ENCODE measurements at places on chromosomes 3 and 15.

DNA sequence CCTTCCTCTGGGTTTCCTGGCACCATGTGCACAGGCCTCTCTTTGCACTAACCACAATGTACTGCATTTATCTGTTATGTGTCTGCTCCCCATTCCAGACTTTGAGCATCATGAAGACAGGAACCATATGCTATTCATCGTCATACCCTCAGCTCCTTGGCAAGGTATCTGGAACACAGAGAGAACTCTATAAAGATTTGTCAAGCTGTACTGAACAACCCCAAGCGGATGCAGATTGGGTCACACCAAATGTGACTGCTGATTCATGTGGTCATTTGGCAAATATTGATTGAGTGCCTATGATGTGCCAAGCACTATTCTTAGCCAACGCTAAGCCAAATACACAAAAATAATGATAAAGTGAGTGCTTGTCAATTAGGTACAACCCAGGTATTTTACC, 7.5 kb upstream of the MEGF11 start:
- DNase-seq = no peak

GRCh38 chr3:114850898-114851297, 296.2 kb downstream of the ZBTB20 start:
- no peak for DNase-seq

GRCh38 chr15:77625376-77625775, 7.3 kb downstream of the LINGO1 start:
- DNase-seq = no peak

- DNase-seq = no peak
Observed at GRCh38 chr15:72585476-72586058, 68.9 kb upstream of the GOLGA6B start.

DNA sequence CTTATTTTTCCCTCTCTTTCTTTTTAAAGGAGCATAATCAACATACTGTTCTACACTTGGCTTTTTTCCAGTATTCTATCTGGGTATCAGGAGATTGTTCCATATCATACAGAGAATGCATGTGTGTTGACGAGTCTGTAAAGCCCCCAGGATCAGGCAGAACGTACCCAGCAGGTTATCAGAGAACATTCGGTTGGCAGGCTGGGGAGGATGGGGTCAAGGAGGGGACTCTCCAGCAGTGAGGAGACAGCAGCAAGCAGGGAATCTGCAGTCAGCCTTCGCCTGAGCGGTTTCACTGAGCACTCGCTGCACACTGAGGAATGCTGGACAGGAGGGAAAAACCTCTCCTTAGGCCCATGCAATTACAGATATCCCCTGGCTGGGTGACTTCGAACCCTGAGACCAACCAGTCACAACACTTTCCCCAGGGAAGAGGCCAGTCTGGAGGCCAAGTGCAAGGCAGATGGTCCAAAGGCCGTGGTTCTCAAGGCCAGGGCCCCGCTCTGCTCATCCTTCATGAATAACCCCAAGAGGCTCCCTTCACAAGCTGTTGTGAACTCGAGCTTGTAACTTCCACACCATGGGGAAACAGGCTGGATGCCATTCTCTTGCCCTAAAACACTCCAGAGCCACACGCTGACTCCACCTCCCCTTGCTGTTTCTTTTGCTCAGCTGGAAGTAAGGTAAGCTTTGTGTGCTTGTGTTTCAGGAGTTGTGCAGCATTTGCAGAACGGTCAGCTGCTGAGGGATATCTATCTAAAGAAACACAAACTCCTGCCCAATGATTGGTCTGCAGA, 60.1 kb downstream of the PXYLP1 start:
- DNase-seq = no peak

GRCh38 chr3:141392897-141393734, 24.8 kb downstream of the ZBTB38 start:
- no peak for DNase-seq

DNA sequence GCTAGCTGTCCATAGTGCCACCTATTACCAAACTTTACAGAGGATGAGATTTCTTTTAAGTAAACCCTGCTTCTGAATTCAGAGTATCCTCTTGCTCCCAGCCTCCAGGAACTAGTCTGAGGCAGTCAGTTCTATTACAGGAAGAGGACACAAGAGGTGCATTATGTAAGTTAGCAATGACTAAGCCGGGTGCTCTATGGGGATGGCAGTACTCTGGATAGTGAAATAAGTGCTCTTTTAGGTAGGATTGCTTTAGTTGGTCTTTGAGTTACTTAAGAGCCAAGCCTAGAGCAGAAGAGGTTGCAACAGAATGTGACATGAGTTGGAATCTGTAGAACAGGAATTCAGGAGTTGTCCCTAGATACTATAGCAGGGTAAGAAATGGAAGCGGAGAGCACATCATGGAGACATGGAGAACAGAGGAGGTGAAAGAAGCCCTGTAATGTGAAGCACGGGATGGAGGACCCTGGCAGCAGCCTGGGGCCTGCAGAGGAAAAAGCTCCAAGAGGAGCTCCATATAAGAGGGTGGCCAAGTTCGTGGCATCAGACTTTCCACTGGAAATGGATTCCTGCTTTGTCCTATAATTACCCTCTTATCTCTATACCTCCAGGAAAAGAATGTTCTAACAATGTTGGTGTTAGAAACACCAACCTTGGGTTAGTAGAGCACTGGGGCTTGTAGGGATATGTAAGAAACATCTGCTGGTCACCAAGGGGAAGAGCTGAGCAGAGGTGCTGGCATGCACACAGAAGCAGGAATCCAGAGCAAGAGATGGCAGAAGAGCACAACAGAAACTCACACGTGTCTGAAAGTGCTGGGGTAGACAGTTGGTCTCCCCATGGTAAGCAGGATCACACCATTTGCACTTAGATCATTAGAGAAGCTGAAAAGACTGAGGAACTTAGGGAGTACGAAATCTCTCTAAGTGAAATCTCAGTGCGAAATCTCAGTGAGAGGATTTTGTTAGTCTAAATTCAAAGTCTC, 851.1 kb downstream of the FHIT start:
- DNase-seq = no peak

DNA sequence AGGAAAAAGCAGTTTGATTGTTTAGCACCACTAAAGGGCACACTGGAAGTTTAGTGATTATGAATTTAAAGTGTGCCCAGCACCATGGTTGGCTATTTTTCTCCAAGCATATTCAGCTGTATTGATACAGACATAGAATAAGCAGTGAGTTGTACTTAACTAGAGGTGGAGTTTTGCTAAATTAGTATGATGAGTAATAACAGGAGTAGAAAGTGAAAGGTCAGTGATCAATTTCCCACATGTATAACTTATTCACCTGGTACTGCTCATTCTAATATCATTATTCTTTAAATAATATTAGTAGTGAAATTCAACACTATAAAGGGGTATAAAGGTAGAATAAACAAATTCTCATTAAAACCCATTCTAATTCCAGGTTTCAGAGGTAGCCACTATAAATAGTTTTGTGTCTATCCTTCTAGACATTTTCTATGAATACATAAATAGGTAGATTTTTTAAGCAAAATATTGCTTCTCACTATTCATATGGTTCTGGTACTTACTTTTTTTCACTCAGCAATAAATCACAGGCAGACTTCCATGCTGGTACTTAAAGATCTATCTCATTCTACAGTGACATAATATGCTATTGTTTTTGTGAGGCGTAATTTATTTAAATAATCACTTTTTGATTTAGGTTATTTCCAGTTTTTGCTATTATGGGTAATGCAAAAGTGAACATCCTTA, 732.9 kb downstream of the VGLL3 start:
- DNase-seq = no peak

DNA sequence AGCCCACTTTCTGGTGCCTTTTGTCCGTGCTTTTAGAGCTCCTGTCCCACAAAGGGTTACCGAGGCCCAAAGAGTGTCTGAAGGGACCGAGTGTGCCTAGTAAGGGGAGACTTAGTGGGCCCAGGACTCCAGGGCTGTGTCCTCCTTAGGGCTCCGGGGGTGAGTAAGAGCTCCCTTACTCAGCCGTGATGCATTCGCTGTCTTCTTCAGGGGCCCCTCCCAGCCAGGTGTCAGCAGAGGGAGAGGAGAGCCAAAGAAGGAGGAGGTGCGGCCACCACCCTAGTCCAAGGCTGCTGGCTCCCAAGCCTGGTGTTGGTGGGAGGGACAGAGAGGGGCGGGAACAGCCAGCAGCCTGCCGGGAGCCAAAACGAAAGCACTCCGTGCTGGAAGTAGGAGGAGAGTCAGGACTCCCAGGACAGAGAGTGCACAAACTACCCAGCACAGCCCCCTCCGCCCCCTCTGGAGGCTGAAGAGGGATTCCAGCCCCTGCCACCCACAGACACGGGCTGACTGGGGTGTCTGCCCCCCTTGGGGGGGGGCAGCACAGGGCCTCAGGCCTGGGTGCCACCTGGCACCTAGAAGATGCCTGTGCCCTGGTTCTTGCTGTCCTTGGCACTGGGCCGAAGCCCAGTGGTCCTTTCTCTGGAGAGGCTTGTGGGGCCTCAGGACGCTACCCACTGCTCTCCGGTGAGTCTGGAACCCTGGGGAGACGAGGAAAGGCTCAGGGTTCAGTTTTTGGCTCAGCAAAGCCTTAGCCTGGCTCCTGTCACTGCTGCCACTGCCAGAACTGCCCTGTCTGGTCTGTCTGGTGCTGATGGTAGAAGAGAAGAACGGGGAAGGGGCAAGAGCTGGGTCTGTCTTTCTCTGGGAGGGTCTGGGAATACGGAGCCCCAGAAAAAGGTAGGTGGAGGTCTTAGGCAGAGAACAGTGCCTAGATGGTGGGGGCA, at the start of gene IL17RC:
IL17RC (plus strand) TSS at position 365 of the 947 bp plus-strand sequence; CDS start at position 583, 218 bp downstream.
- no peak for DNase-seq

GRCh38 chr3:85180-85579, 111.4 kb upstream of the CHL1 start:
- no peak for DNase-seq

DNA sequence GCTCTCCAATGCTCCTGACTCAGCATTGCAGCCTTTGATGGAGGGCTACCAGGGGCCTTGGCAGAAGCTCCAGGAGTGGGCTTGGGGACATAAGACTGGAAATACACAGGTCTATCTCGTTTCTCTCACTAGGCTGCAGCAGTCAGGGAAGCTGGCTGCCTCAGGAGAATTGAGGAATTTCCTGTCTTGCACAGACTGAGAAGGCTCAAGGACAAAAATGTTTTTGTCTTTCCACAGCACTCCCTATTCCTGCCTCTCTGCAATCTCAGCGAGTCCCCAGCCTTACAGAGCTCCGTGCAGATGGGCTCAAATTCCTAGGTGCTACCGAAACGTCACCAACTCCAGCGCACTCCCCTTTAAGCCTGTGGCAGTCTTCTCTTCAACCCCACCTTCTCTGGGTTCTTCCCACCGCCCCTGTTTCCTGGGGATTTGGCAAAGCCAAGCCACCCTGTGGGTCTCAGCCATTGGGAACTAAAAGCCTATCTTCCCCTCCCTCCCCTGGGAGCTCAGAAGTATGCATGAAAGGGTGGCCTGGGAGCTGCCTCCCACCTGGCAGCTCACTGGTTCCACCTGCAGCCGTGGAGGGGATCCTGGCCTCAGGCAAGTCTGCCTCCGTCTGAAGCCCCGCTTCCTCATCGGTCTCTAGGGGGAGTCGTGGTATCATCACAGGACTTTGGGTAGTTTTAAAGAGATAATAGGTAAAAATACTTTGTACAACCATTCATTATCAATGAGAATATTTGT, 322.6 kb upstream of the FRG2C start:
- DNase-seq = no peak

DNA sequence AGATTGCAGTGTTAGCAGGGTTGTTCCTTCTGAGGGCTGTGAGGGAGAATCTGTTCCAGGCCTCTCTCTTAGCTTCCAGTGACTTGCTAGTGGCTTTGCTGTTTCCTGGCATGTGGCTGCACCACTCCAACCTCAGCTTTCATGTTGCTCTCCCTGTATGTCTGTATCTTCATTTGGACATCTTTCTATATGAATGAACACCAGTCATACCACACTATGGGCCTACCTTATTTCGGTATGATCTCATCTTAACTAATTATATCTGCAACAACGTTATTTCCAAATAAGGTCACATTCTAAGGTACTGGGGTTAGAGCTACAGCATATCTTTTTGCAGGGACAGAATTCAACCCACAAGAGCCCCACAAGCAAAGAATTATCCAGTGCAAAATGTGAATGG, 356.7 kb upstream of the UMPS start:
- no peak for DNase-seq

DNA sequence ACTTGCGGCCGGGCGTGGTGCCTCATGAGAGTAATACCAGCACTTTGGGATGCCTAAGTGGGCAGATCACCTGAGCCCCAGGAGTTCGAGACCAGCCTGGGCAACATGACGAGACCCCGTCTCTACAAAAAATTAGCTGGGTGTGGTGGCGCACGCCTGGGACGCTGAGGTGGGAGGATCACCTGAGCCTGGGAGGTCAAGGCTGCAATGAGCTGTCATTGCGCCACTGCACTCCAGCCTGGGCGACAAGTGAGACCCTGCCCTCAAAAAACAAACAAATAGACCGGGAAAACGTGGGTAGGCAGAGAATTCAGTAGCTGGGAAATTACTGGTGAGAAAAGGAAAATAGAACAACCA, 667 bp downstream of the UMPS start:
- no peak for DNase-seq

DNA sequence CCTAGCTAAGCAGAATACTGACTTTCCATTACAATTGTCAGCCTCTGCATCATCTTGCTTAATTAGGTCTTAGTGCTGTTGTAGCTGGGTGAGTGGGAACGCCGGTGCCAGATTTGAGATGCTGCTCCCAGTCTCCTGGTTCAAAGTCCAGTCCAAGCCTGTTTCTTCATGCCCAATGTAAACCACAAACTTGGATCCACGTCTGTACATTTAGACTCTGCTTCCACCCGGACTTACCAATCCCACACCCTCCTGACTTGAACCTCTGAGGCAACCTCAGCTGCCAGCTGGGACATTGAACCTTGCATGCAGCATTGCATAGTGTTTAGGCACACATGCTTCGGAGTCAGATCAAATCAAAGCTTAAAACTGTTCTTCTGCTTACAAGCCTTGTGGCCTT, 43.0 kb downstream of the BCL2L10 start:
- no peak for DNase-seq

DNA sequence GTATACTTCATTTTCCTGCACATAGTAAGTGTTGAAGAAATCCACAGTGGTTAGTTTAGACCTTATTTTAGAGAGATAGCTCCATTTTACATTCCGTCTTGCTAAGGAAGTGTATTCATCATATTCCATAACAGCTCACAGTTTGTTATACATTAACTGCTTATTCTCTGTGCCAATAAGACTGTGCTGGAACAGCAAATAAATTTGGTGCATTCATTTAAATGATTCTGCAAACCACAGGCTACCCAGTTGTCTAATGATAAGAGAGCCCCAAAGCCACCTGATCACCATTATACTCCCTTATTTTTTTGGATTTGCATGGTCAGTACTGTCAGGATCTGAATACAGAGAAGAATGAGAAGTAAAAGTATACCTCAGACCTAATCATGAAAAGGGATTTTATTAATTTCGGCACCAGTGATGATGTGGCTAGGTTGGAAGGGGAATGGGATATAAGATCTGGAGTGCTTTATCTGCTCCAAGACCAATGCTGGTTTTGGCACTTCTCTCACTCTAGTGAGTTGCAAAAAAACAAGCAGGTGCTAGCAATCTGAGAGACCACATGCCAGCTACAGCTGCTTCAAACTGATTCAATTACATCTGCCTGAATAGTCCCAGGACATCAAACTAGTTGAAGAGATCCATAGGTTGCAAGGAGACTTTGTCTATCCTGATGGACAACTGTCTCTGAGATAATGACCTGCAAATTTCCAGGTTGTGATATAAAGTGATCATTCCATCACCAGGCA, 254.8 kb downstream of the ZBTB20 start:
- DNase-seq = no peak

- no peak for DNase-seq
Observed at GRCh38 chr15:31266712-31267111, 59.9 kb upstream of the KLF13 start.

GRCh38 chr3:99647081-99647480, 8.7 kb downstream of the COL8A1 start:
- DNase-seq = no peak

GRCh38 chr3:20974396-20974795, 776.6 kb downstream of the ZNF385D start:
- DNase-seq = no peak

All from stimulated activated CD8-positive, alpha-beta memory T cell treated with anti-CD3 and anti-CD28 coated beads, Interleukin-7, amount 100 ng/mL, for 24 hours (primary cell).